ENCODE measurements at places on chromosomes 1 and 21.
A peak's percentile ranks its signal among the peaks of the same experiment; 100 is the strongest.

GRCh38 chr1:7422561-7422960 is 348.5 kb upstream of the VAMP3 start:
- DNase-seq = no peak

GRCh38 chr1:174118751-174119150 is 40.6 kb upstream of the RABGAP1L start:
- no peak for DNase-seq

- peak; percentile 70 for DNase-seq
Measured at GRCh38 chr1:39955547-39956539, 898 bp downstream of the MFSD2A start.

- DNase-seq = no peak
Measured at GRCh38 chr1:150516616-150517015, 1.1 kb downstream of the FALEC start.

- no peak for DNase-seq
Measured at GRCh38 chr21:28237661-28238060, 755.0 kb downstream of the LTN1 start.

GRCh38 chr1:20729990-20730689 is 2.4 kb downstream of the SH2D5 start:
- DNase-seq = no peak

GRCh38 chr1:209421978-209422680 is 161.4 kb upstream of the CAMK1G start:
- DNase-seq = no peak
